Activated CD4-positive, alpha-beta T cell treated with anti-CD3 and anti-CD28 coated beads, Interleukin-2, Interleukin-4, amounts not matched to agents 100 ng/mL and 50 ng/mL, durations not matched to agents 16 hours and 8 hours (primary cell): ENCODE measurements at places on chromosomes 6 and 20.

- DNase-seq, result no peak
Observed at GRCh38 chr6:111474106-111474505, 8.9 kb downstream of the REV3L start.

- no peak for DNase-seq
Observed at GRCh38 chr6:8181160-8181881, 79.0 kb upstream of the EEF1E1 start.

- no peak for DNase-seq
Observed at GRCh38 chr20:38421915-38422314, 13.2 kb downstream of the SNHG17 start.

- no peak for DNase-seq
Observed at GRCh38 chr6:107784669-107785068, 39.4 kb downstream of the SCML4 start.

GRCh38 chr6:131524695-131525336 lies 48.2 kb upstream of the ARG1 start:
- no peak for DNase-seq

GRCh38 chr6:21816231-21816630 lies 222.7 kb downstream of the SOX4 start:
- DNase-seq, result no peak

- no peak for DNase-seq
Observed at GRCh38 chr20:6623989-6624388, 143.5 kb upstream of the BMP2 start.

DNA sequence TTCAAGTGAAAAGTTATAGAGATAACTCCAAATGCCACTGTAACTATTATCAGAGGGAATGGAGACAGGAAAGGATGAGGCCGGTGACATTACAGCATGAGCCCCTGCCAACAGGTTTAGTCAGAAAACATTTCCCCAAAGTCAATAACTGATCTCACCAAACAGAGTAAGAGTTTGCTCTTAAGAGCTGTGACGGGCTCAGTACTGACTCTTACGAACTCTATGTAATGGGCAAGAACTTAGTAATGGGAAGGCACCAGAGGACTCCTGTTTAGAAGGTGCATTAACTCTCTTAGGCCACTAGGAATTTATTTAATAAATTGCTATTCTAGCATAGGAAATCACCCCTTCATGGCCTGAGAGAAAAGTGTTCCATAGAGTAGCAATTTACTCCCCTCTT lies 76.8 kb downstream of the SAMD5 start:
- DNase-seq, result no peak

- DNase-seq, result no peak
Observed at GRCh38 chr20:33466303-33466646, 22.7 kb upstream of the SNTA1 start.

GRCh38 chr6:160070427-160070826 lies 51.2 kb upstream of the SLC22A1 start:
- no peak for DNase-seq

DNA sequence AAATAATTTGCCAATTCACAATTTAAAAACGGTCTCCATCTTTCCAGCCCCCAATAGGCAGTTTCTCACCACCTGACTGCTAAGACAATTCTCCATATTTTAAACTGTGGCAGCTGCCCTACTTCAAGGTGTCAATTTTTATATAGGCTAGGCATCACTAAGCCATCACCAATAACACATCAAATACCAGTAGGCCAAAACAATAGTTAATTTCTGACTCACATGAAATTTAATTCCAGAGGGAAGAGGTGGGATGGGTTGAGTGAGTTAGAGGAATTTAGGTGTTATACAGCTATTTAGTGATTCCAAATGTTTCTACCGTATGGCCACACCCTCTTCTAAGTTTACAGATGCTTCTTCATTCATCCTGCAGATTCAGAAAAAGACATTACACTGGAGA lies 49.9 kb downstream of the GFRAL start:
- DNase-seq, result no peak

GRCh38 chr6:140438346-140438735 lies 1063.9 kb upstream of the CITED2 start:
- no peak for DNase-seq

DNA sequence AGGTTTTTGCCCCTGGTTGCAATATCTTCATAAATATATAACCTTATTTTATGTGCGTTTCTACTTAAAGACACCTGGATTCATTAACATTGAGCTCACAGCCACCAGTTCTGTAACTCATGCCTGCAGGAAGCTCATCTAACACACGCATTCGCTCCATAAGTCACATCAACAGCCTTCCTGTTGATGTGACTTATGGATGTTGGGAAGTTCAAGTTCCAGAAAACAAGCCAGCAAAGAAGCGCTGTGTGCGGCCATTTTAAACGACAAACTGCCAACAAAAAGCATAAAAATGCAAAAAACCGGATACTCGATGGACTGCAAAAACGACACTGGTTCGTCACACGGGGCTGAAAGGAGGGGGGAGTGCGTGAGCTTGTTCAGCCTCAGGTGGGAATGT lies 77.9 kb upstream of the NFATC2 start:
- no peak for DNase-seq

GRCh38 chr6:83985715-83986114 lies 47.9 kb upstream of the MRAP2 start:
- DNase-seq, result no peak
